Stimulated activated CD4-positive, alpha-beta T cell treated with anti-CD3 and anti-CD28 coated beads, TNF-alpha, amount 100 ng/mL, for 1 hour (primary cell): ENCODE measurements at places on chromosomes 4 and X.
A peak's percentile ranks its signal among the peaks of the same experiment; 100 is the strongest.

DNA sequence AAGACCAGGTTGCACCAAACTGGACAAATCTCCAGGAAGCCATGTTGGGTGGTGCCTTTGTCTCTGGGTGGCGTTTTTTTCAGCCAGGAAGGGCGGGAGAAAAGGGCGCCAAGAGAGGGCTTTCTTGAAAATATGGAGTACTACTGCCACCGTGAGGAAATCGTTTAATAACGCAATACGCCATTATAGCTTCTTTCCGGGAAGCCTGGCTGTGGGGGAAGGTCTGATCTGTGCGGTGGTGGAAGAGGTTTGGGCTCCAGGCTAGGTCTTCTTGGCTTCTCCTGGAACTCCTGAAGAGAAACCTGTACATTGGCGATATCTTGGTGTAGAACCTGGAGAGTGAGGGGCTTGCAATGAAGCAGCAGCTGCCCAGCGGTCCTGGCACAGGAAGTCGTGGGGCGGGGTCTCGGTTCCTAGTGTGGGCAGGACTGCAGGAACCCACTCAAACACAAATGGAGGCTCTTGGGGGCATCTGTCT, 202.7 kb downstream of the OR13H1 start:
- DNase-seq, result no peak

DNA sequence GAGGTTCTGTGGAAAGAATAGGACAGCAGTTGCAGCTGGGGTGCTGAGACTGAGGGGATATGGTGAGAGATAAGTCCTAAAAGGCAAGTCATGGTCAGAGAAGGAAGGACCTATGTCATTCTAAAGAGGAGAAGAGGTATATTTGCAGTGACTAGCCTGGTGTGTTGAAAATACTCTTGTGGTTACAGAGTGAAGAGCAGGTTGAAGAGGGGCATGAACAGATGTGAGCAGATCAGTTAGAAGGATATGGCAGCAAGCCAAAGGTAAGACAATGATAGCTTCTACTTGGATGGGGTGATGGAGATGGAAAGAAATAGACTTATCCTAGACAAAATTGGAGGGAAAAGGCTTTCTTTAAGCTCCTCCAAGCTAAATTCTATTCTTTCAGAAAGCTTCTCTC, 469.8 kb upstream of the CPEB2 start:
- DNase-seq, result no peak

- no peak for DNase-seq
Observed at GRCh38 chr4:138407329-138407728, 165.2 kb upstream of the SLC7A11 start.

GRCh38 chr4:94488670-94489069, 36.9 kb downstream of the PDLIM5 start:
- no peak for DNase-seq

- no peak for DNase-seq
Observed at GRCh38 chr4:1239141-1239949, 9.6 kb downstream of the CTBP1 start.

DNA sequence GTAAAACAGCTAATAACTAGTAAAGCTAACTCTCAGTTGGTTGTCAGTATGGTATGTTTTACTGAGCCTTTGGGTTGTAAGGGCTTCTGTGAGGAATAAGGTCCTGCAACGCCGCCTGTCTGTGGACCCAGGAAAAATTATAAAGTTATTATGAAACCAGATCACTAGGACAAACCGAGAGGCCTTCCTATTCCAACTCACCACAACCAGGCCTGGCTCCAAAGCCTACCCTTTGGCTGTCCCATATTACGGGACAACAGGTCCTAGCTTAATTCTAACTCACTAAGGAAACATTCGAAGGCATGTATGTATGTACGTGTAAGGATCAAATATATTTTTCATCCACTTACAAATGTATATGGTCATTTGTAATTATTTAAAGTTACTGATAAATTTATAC, 1.4 kb downstream of the ANKRD17 start:
- DNase-seq, result peak; percentile 30

DNA sequence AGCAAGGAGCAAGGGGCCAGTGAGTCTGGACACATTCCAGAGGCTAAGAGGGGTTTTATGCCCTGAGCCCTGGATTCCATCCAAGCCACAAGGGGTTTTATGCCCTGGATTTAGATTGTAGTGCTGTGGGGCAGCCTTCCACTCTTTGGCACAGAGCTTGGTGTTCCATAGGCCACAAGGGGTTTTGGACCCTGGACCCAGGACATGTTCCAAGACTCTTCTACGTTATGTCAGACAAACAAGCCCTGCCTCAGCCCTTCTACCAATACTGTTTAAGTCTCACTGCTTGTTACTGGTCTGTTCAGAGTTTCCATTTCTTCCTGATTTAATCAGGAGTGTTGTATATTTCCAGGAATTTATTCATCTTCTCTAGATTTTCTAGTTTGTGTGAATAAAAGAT, 12.8 kb upstream of the SCARB2 start:
- no peak for DNase-seq

GRCh38 chr4:165383591-165384073, 4.8 kb downstream of the CPE start:
- no peak for DNase-seq

GRCh38 chrX:71170660-71171059, 26.0 kb downstream of the NLGN3 start:
- DNase-seq, result no peak

- no peak for DNase-seq
Observed at GRCh38 chrX:13666836-13667235, 13.9 kb downstream of the TCEANC start.

DNA sequence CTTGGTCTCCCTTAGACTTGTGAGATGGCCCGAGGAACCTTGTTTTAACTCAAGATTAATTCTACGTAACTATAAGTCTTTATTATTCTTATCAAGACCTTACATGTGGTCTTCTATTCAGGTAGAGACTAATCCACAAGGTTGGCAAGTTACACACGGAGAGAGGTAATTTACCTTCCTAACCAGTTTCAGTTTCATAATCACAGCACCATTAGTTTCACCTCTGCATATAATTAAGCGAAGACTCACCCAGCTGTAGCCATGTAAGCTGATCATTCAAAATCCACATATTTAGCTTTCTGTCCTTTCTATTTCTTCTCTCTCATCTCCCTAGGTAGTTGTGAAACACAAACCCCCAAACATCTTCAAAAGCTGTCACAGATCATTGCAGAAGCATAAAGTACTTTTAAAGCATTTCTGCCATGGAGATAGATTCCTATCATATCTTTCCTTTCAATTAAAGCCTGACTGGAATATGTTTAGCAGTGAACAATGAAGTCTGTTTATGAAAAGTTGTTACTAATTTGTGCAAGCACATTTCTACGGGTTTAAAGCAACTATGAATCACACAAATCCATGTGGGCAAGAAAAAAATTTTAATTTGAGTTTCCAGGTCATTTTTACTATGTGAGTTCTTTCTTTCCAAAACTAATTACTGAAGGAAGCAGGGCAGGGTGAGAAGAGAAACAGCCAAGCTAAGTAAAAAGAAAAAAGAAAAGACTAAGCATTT, 78.5 kb downstream of the BTC start:
- DNase-seq, result no peak

DNA sequence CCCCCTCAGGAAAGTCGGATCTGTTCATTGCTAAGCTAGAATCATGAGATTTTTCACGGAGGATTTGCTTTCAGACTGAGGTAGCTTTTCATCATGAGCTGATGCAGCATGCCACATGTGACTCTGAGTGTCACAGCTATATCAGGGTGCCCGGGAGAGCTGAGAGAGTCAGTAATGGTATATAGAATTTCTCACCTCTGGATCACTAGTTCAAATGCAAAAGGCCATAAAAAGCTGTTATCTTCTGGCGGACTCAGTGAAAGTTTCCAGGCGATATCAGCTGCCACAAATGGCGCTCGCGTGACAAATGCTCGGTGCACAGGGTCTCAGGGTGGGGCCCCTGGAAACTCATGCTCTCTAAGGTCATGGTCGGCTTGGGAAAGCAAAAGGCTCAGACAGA, 150.1 kb downstream of the DHX15 start:
- DNase-seq, result no peak

DNA sequence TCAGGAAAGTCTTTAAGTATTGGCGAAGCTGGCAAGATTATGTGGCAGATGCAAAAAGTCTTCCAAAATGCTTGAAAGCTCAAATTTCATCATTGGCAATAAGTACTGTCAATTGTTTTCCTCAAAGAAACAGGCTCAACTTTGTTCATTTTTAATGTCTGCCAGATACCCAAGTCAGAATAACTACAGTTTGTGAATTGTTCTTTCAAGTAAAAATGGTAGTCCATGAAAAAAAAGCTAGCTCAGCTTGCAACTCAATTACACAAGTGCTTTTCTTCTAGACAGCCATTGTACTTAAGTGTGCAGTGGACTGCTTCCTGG, 70.5 kb downstream of the AFF1 start:
- no peak for DNase-seq

GRCh38 chrX:373641-374471, 12.9 kb downstream of the PPP2R3B start:
- no peak for DNase-seq

DNA sequence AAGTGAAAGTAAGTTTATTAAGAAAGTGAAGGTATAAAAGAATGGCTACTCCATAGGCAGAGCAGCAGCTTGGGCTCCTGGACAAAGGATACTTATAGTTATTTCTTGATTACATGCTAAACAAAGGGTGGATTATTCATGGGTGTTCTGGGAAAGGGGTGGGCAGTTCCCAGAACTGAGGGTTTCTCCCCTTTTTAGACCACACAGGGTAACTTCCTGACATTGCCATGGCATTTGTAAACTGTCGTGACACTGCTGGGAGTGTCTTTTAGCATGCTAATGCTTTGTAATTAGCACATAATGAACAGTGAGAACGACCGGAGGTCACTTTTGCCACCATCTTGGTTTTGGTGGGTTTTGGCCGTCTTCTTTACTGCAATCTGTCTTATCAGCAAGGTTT, 557.6 kb downstream of the SPRY1 start:
- DNase-seq, result no peak

GRCh38 chr4:139849219-139849618, 183.6 kb downstream of the MGST2 start:
- no peak for DNase-seq

DNA sequence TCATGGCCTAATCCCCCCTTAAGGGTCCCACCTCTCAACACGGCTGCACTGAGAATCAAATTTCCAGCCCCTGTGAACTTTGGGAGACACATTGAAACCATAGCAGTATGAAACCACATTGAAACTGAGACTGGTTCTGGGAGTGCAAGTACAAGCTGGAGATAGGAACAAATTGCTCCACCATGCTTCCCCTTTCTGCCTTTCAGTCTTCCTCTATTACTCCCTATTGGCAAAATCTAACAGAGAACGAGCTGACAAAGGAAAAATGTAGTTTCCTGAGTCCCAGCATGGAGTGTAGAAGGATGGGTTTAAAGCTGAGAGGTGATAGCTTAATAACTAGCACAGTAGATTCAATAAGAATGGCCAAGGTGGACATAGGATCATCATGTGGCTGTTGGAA, 161.7 kb upstream of the RPL34 start:
- no peak for DNase-seq

GRCh38 chr4:105944540-105944939, 49.3 kb downstream of the NPNT start:
- DNase-seq, result no peak

GRCh38 chr4:138035781-138036258, 206.3 kb downstream of the SLC7A11 start:
- no peak for DNase-seq

DNA sequence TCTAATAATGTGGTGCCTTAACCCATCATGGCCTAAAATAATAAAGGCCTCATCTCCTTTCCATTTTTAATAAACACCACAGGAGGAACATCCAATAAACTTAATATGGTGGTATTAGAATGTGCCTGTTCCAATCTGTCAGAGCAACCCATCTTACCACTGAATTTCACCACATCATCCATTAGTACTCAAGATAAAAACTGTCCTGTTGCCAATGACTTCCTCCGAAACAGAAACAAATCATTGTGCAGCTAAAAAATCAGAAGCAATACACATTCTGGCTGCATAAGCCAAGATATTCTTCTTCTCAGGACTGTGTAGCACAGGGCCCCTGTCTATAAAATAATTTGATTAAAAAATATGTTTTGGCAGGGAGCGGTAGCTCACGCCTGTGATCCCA, 18.5 kb downstream of the TLR10 start:
- no peak for DNase-seq

GRCh38 chr4:82050796-82051195, 323.0 kb downstream of the HNRNPD start:
- no peak for DNase-seq

GRCh38 chrX:129540068-129540653, at the start of gene OCRL:
OCRL (plus strand) TSS chrX:129540259; CDS start chrX:129540440, 181 bp downstream.
- peak; percentile 27 for DNase-seq

DNA sequence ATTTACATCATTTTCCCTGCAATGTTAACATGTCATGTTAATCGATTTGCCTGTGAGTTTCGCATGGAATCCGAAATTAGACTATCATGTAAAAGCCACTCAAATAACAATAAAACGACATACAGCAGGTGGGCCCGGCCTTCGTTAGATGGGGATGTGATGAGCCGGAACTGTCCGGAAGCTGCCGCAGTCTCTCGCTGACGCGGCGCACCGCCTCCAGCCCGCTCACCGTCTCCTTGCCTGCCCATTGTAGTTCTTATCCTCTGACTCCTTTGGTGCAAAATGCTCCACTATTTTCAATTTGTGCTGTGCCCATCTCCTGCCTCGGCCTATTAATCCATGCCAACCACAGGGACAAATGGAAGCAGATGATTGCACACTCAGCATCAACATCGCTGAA, 877.5 kb upstream of the TENM3 start:
- DNase-seq, result no peak

GRCh38 chrX:50125480-50125879, 75.3 kb downstream of the AKAP4 start:
- DNase-seq, result no peak
